ENCODE measurements at places on chromosomes 3 and 15.

GRCh38 chr3:49841806-49842205, 14.6 kb downstream of the TRAIP start:
- DNase-seq = no peak

DNA sequence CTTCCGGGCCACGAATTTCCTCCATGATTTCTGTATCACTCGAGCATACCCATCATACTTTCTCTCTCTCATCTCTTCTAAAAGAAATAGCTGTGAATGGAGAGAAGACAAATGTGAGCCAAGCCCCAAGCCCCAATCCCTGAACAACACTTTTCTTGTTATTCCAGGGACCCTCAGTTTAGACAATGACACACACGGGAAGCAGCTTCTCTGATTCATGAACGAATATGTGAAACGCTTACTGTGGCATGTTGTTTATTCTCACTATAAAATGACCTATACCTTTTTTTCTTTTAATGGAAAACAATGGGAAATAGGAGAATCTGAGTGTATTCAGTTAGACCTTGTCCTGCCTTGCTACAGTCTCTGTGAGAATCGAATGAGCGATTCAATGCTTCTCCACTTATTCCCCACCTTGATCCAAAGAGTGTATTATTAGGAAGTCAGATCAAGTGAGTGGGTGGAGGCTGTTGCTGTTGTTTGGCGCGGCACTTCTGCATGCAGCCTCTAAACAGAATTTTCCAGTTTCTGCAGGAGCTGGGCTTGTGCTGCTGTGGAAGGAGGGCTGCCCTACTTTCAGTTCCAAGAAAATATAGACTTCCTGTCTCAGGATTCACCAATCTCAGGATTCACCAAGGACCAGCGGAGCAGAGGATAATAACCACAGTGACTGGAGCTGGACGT, 32.4 kb upstream of the LDHAL6B start:
- DNase-seq = no peak

DNA sequence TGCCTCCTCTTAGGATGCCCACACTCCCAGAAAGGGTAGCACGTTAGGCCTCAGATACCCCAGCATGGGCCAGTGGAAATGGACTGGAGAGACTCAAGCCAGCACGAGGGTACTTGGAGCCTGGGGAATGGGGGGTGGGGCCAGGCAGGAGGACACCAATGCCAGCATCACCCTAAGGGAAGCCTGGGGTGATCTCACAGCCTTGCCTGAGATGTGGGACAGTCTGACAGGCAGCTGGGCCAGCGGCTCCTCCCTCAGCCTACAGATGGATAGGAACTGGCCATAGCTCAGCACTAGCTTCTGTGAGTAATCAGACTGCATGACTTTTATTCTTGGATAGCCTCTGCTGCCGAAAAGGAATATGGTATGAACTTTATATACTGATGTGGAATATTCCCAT, 59.6 kb upstream of the MRPS22 start:
- no peak for DNase-seq

DNA sequence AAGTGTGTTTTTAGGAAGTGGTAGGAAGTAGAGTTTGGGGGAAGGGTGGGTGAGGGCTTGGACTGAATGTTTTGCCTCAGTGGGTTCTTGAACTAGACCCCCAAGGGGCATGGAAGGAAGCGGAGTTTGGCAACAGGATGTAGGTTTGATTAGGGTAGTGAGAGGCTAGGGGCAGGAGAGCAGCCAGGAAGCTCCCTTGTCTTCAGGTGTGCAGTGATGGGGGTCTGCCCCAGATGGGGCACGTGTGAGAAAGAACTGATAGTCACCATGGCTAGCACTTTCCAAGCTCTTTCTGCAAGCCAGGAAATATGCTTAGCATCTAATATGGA, 4.7 kb downstream of the ZSCAN2 start:
- no peak for DNase-seq

GRCh38 chr15:70306081-70306480, 208.4 kb upstream of the TLE3 start:
- DNase-seq = no peak

DNA sequence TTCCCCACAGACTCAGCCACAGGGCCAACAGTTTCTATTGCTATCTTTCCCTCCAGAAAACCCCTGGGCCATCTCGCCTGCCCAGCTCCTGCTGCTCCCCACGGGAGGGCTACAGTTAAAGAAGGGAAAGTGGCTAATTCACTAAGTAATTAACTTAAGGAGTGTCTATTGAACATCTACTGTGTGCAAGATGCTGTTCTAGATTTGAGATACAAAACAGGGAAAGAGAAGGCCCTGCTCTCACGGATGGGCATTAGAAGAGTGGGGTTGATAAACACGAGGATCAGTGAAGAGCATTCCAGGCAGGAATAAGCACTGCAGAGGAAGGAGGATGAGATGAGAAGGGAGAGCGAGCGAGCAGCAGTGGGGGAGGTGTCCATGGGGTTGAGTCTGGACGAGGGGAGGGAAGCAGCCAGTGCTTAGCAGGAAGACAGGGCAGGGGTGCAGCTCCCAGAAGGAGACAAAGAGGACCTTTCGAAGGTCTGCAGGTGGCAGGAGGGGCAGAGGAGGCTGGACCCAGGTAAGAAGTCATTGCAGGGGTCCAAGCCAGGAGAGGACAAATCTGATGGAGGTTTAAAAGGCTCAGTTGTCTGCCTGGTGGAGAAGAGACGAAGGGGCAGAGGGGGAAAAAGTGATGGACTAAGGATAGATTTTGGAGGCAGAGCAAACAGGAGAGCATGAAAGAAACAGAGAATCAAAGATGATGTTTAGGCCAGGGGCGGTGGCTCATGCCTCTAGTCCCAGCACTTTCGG, 64.7 kb downstream of the KLF15 start:
- DNase-seq = no peak

- DNase-seq = no peak
Measured at GRCh38 chr3:182523836-182524235, 269.5 kb upstream of the ATP11B start.
